Right lobe of liver (tissue), 6 donors: ENCODE measurements at places on chromosomes 4 and X.

DNA sequence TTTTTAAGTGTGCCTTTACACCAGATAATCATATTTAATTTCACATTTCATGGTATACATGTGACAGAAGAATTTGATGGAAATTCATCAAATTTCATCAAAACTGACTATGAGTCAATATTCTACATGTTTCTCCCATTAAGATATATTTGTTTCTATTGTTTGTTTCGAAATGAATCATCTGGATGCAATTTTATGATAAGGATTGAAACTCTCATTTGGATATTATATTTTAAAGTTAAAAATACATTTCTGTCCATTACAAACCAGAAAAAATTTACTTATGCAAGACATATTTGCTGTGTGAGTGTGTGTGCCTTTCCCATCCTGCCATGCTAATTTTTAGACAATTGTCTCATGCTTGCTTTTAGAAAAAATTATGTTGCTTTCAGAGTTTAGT is 52.2 kb downstream of the SULT1B1 start:
- no peak for DNase-seq

- no peak for DNase-seq
Observed at GRCh38 chr4:39384563-39384962, 18.4 kb upstream of the RFC1 start.

- no peak for DNase-seq
Observed at GRCh38 chr4:126180642-126181041, 865.9 kb downstream of the FAT4 start.

GRCh38 chr4:52884994-52885393 is 22.9 kb downstream of the RASL11B start:
- no peak for DNase-seq

DNA sequence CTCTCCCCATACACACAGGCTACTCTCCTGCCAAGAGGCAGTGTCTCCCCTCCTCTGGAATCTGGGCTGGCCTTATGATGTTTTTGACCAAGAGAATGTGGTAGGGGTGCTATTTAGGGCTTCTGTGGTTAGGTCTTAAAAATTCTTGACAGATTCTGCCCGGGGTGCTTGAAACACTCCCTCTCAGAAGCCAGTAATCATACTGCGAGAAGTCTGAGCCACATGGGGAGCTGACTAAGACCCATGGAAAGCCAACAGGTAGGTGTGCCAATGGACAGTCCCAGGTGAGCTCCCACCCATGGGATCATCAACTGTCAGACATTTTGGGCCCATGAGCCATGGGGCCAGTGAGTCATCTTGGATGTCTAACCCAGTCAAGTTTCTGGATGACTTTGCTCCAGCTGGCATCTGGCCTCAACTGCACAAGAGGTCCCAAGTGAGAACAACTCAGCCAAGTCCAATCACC is 315.7 kb downstream of the FBXW7 start:
- DNase-seq = no peak

- DNase-seq = no peak
Observed at GRCh38 chr4:2141762-2142451, 82.8 kb downstream of the NAT8L start.

DNA sequence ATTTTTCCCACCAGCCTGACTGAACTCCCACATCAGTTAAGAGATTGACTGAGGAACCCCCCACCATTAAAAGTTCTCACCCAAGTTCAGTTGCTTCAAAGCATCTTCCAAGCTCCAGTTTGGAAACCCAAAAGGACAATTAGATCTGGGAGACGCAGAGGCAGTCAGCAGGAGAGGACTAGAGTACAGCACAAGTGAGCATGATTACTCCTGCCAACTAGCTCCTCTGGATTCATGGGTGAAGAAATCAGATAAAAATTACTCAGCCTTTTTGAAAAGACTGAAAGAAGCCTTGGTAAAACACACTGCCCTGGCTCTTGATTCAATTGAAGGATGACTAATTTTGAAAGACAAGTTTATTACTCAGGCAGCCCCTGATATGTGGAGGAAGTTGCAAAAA is 297.5 kb downstream of the ADAM29 start:
- no peak for DNase-seq

GRCh38 chr4:153706519-153706918 is 22.4 kb downstream of the TLR2 start:
- DNase-seq = no peak

- DNase-seq = peak; percentile 91
Observed at GRCh38 chr4:184472614-184473498, 1.5 kb downstream of the IRF2 start.

- no peak for DNase-seq
Observed at GRCh38 chr4:168119100-168119499, 26.8 kb downstream of the ANXA10 start.

DNA sequence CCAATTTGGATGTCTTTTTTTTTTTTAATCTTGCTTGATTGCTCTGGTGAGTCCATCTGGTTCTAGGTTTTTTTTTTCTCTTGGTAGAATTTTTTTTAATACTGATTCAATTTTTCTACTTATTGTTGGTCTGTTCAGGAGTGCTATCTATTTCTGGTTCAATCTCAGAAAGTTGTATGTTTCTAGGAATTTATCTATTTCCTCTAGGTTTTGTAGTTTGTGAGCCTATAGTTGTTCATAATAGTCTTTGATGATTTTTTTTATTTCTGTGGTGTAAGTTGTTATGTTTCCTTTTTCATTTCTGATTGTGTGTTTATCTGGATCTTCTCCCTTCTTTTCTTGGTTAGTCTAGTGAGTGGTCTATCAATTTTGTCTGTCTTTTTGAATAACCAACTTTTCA is 129.6 kb downstream of the FAM13A start:
- no peak for DNase-seq

GRCh38 chr4:154707877-154708276 is 35.9 kb upstream of the LRAT start:
- DNase-seq = no peak

- no peak for DNase-seq
Observed at GRCh38 chrX:116285501-116285900, 115.0 kb downstream of the AGTR2 start.

GRCh38 chr4:83075311-83076095 is 39.0 kb downstream of the PLAC8 start:
- no peak for DNase-seq

GRCh38 chrX:23134136-23134535 is 134.4 kb downstream of the DDX53 start:
- no peak for DNase-seq

DNA sequence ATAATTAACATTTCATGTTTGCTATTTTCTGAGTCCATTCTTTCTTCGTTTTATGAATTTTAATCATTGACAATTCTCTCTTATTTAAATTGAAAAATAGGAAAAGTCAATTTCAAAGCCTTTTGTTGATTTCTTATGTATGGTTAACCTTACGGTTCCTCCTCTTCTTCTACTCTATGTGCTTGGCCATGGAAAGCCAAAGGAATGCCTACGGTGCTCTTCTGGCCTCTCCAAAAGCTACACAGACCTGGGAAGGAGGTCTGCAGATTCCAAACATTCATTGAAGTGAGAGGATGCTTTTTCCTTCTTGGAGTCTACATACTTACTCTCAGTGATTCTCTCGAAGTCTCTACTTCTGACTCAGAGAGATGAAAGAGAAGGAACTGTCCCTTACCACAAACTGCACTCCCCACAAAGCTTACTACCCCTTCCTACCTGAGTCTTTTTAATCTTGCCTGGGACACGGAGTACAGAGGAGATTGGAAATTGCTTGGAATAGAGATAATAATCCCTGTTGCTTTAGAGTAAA is 863.1 kb upstream of the FTHL17 start:
- no peak for DNase-seq

GRCh38 chr4:69823481-69824186 is 36.3 kb downstream of the SULT1E1 start:
- peak; percentile 82 for DNase-seq

DNA sequence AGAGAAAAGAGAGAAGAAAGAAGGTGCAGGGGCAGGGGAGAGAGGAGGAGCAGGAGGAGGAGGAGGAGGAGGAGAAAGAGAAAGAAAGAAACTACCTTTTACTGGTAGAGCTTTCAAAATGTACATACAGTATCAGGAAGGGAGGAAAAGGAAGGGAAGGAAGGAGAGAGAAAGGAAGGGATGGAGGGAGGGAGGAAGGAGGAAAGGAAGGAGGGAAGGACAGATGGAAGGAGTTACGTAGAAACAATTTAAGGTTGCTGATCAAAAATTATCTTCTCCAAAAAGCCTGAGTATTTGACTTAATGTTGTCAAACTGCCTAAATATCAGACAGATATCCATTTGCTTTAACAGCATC is 13.4 kb downstream of the TBC1D9 start:
- DNase-seq = no peak

DNA sequence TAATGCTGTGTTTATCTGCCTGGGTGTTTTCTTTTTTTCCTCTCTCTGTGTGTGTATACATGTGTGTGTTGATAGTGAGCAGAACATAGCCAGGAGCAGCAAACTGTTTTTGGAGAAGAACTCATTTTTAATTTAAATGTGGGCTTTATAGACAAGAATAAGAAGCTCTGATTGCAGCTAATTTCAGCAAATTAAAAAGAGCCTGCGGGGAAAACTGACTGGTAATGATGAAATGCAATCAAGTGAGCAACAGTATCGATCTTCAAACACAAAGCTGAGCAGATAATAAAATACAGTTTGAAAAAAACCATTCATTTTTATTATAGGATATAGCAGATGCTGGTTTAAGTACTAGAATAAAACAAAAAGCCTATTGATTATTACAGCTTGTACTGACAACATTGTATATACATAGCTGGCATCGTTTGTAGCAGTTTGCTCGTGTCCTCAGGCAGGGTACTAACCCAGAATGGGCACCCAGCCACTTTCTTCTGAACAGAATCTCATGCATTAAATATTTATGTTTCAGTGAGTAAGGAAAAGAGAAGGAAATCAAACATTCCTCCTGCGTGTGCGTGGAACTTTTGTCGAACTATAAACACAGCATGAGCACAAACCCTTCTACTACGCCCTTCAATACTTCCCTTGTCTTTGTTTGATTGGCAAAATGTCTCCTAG is 73.5 kb upstream of the ZFP42 start:
- no peak for DNase-seq

DNA sequence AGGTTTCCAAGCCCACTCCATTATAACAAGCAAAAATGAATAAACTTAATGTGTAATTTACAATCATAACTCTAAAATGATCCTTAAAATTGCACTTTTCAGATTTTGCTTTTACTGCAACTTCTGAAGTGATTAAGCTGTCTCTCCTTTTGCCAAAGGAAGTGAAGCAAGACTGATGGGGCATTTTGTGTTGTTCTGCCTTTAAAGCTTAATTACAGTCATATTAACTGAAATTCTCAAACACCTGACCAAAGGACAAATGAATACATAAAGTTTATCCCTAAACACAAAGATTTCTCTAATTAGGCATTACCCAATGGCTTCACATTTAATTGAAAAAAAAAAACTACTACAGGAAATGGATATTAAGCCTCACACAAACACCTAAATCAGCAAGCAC is 101.8 kb downstream of the ATP11C start:
- DNase-seq = no peak

- DNase-seq = peak; percentile 84
Observed at GRCh38 chrX:48897157-48897624, 377 bp downstream of the TIMM17B start.

DNA sequence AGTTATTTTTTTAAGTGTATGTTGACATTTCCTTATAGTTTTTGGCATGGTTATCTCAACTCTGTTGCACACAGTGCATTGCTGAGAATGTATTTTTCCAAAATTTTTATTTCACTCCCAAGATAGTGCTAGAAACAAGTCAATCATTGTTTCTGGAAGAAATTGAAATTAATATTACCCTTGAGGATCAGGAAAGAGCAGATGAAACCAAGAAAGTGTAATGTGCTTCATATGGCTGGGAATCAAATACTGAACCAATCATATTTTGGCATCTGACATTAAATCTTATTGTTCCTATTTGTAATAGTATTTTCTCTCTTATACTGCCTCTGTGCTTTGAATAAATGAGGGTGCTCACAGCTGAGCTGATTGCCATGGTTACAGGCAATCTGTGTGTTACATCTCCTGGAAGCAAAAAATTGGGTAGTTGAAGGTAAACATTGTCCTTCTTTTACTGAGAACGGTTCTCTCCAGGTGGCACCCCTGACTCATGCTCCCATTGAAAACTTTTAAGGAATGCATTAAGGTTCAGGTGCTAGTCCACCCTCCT is 358.2 kb upstream of the NR3C2 start:
- no peak for DNase-seq

- no peak for DNase-seq
Observed at GRCh38 chr4:47835494-47835893, 2.4 kb downstream of the CORIN start.

DNA sequence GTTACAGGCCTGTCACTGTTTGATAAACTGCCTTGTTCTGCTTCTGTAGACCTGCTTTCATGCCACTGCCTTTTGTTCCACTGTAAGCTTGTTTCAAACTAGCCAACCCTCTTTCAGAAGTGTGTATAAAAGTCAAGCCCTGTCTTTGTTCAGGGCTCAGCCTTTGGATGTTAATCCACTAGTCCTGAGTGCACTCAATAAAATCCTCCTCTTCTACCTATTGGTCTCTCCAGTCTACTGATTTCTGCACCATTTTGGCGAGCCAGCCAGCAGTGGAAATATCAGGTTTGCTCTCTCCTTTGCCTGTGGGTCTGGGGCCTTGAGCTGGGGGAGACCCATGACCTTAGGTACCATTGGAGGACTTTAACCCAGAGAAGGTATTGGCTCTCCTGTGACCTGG is 901.6 kb upstream of the NDST4 start:
- DNase-seq = no peak

DNA sequence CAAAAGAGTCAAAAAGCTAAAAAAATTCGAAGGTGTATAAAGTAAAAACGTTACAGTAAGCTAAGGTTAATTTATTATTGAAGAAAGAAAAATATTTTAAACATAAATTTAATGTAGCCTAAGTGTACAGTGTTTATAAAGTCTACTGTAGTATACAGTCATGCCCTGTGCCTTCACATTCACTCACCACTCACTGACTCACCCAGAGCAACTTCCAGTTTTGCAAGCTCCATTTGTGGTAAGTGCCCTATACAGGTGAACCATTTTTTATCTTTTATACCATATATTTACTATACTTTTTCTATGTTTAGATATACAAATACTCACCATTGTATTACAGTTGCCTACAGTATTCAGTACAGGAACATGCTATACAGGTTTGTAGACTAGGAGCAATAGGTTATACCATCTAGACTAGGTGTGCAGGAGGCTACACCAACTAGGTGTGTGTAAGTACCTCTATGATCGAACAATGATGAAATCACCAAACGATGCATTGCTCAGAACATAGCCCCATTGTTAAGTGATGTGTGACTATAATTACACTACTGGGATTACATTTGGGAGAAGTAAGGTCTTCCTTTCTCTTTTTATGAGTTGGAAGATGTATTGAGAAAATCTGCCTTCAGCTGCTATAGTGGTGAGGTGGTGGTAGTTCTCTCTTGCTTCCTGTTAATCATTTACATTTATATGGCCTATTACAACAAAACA is 27.2 kb downstream of the TMSB4X start:
- DNase-seq = no peak

DNA sequence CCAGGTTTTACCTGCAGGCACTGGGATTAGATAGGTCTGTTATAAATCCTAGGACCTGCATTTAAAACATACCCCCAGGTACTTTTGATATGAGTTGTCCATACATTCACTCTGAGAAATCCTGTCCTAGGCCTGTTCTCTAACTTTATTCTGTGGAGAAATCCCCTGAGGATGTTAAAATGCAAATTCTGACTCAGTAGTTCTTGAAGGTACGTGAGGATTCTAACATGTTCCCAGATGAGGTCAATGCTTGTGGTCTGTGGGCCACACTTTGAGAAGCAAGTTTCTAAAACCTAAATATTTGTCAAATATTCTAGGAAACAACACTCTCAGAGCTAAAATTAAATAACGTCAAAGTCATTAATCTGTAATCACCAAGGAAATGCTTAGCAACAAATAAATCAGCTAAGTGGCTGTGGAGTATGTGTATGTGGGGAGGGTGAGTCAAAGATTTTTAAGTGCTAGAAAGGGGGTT is 101.3 kb upstream of the MAGEB16 start:
- DNase-seq = no peak
